ENCODE measurements at places on chromosomes 13 and 19.
A peak's percentile ranks its signal among the peaks of the same experiment; 100 is the strongest.

- DNase-seq, result no peak
Observed at GRCh38 chr19:31066385-31066784, 282.9 kb downstream of the TSHZ3 start.

- no peak for DNase-seq
Observed at GRCh38 chr19:35337097-35337983, 8.4 kb downstream of the CD22 start.

DNA sequence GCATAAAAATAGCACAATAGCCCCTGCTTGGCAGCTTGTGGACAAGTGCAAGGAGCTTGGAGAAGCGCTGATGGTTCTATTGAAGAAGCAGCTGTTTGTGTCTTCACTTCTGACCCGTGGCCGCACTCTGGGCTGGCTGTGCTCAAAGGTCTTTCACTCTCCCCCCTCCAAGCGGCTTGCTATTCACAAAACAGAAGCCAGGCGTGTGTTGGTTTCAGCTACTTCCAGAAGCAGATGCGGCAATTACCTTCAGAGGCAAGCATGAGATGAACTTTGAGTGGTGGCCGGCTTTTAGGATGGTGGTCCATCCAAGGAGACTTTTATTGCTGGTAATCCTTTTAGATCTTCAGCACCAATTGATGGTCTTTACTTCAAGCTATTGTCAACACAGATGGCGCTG lies 188.5 kb upstream of the ARGLU1 start:
- no peak for DNase-seq

GRCh38 chr13:101354895-101355294 lies 61.4 kb downstream of the NALCN start:
- DNase-seq, result no peak

DNA sequence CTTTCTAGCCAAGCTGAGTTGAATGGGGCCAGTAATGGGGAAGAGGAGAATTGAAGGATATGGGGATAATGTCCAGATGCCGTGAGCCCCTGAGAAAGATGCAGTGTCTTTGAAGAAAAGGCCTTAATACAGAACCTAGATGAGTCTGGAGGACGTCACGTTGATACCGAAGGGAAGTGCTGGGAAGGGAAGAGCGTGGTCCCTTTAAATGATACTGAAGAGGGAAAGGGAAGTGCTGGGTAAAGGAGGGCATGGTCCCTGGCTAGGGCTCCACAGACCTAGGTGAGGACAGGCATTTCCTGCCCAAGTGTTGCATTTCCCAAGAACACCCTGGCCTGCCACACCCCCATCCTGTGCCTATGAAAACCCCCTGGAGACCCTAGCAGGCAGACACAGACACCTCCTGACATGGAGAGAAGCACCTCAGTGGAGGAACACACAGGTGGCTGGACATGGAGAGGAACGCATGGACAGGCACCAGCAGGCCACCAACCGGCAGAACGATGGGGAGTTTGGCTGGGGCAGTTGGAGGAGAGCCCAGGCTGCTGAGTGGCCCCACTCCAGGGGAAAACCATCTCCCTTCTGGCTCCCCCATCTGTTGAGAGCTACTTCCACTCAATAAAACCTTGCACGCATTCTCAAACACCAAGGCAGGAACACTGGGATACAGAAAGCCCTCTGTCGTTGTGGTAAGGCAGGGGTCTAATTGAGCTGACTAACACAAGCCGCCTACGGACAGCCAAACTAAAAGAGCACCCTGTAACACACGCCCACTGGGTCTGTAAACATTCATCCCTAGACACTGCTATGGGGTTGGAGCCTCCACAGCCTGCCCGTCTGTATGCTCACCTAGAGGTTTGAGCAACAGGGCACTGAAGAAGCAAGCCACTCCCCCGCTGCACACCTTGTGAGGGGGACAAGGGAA lies 34.9 kb upstream of the POMP start:
- no peak for DNase-seq

GRCh38 chr13:72120632-72121031 lies 253.6 kb upstream of the DACH1 start:
- no peak for DNase-seq

GRCh38 chr19:49148044-49148682 lies 7.0 kb downstream of the HRC start:
- DNase-seq, result no peak

DNA sequence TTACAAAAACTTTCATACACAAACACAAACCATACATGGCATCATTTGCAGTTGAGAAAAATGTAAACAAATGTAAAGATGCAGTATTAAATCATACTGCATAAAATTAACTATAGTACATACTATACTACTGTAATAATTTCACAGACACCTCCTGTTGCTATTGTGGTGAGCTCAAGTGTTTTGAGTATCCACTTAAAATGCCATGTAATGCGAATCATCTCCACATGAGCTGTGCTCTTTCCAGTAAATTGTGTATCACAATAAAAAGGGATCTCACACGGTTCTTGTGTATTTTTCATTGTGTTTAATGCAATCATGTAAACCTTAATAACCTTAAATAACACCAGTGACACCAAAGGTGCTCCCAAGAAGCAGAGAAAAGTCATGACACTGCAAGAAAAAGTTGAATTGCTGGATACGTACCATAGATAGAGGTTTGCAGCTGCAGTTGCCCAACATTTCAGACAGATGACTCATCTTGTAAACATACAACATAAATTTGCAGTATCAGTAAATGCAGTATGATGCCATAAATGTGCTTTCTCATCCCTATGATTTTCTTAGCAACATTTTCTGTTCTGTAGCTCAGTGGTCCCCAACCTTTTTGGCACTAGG lies 166.6 kb downstream of the RAP2A start:
- DNase-seq, result no peak

GRCh38 chr19:40356681-40357595 lies 8.4 kb downstream of the PLD3 start:
- DNase-seq, result no peak

- no peak for DNase-seq
Observed at GRCh38 chr13:68030152-68030809, 800.1 kb upstream of the PCDH9 start.

- no peak for DNase-seq
Observed at GRCh38 chr13:74021505-74021904, 112.7 kb downstream of the KLF12 start.

- no peak for DNase-seq
Observed at GRCh38 chr13:93173654-93174053, 53.0 kb upstream of the GPC6 start.

GRCh38 chr13:66501181-66501580 lies 729.0 kb downstream of the PCDH9 start:
- no peak for DNase-seq

DNA sequence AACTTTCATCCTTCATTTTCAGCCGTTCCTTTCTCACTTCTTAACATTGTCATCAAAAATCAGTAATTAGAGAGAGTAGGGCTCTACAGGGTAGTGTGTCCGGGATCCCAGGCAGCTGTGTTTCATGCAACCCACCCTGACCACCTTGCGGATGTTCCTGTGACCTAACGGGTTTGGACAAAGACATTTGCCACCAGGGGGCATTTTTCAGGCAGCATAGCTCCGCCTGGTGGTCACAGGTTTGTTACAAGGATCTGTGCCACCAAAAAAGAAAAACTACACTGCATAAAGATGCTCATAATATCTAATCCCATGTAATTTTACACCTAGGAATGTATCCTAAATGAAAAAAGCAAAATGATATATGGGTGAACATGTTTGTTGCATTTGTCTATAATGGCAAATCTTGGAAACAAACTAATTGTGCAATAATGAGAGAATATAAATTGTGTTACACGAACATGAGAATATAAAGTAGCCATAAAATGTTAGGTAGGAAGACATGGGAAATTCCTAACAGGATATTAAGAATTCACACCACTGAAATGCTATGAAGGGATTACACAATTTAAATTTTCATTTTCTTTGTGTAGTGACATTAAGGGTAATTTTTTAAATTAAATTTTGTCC lies 123.0 kb downstream of the SLC7A1 start:
- peak; percentile 46 for DNase-seq

DNA sequence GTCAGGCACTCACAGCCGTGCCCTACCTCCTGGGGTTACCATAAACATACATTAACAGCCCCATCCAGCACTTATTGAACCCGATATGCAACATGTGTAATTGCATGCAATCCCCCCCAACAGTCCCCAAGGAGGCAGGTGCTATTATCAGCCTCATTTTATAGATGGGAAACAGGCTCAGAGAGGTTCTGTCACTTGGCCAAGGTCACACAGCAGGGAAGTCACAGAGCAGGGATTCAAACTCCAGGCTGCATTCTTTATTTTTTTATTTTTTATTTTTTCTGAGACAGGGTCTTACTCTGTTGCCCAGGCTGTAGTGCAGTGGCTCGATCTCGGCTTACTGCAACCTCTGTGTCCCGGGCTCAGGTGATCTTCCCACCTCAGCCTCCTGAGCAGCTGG lies 38.4 kb upstream of the TNFAIP8L1 start:
- DNase-seq, result no peak

- DNase-seq, result no peak
Observed at GRCh38 chr13:78015782-78016181, 97.2 kb upstream of the EDNRB start.

DNA sequence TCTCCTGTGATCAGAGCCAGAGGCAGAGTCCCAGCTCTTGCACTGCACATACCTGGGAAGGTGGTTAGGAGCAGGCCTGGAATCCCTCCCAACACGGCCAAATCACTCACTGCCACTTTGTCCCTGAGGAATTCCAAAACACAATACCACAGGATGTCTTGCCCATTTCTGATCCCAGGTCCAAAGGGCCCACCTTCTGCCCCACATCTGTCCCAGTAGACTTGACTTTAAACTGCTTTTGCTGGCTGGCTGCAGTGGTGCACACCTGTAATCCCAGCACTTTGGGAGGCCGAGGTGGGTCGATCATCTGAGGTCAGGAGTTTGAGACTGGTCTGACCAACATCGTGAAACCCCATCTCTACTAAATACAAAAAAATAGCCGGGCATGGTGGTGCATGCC lies 18.9 kb downstream of the ZNF536 start:
- no peak for DNase-seq

DNA sequence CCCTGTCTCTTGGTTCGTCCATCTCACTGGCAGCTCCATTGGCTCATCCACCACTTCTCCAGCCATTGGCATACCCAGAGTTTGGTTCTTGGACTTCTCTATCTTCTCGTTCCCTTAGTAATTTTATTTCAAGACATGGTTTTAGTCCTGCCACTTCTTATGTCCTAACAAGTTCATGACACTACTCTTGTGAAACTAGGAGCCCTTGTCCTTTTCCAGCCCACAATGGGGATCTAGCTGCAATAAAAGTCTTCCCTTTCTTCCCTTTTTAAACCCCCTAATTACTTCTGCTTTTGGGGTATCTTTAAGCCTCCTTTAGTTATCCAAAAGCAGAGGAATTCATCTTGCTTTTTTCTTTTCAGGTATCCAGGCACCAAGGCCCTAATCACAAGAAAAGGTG lies 2.9 kb upstream of the RCBTB2 start:
- DNase-seq, result no peak

GRCh38 chr13:88103824-88104223 lies 432.7 kb downstream of the SLITRK5 start:
- no peak for DNase-seq

- no peak for DNase-seq
Observed at GRCh38 chr19:35585848-35586247, at the start of gene PMIS2. PMIS2 (plus strand) TSS chr19:35586173; CDS start chr19:35586260, 87 bp downstream.

- no peak for DNase-seq
Observed at GRCh38 chr19:33302974-33303790, 848 bp upstream of the CEBPA start.

DNA sequence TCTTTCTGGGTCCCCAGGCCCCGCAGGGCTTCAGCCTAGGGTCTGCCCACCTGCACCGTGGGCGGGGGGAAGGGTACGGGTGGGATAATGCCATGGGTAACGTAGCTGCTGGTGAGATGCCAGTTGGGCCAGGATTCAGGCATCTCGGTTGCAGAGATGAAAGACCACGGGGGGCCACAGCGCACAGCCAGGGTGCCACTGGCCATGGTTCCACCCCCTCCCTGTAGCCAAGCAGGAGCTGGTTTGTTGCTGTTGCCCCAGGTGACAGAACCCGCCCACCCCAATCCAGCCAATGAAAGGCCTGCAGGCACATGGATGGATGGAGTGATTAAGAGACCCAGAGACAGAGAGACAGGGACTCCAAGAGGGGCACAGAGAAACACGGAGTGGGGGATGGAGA lies 1.0 kb upstream of the CGB7 start:
- DNase-seq, result no peak

- DNase-seq, result no peak
Observed at GRCh38 chr19:31491242-31491641, 142.0 kb upstream of the TSHZ3 start.

DNA sequence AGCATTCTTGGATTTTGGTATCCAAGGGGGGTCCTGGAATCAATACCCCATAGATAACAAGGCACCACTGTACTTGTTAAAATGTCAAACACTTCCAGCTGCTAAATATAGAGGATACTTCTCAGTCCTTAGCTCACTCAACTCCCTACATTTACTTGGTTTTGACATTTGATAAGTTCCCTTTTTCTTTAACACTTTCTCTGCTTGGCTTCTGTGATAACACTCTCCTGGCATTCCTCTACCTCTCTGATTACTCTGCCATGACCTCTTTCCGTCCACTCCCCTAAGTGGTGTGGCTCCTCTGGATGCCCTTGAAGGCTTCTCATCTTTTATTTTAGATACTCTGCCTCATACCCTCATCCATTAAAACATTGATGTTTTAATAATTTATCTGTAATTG lies 65.2 kb downstream of the MICU2 start:
- DNase-seq, result no peak

- DNase-seq, result no peak
Observed at GRCh38 chr19:2986951-2987524, 9.7 kb downstream of the TLE6 start.

DNA sequence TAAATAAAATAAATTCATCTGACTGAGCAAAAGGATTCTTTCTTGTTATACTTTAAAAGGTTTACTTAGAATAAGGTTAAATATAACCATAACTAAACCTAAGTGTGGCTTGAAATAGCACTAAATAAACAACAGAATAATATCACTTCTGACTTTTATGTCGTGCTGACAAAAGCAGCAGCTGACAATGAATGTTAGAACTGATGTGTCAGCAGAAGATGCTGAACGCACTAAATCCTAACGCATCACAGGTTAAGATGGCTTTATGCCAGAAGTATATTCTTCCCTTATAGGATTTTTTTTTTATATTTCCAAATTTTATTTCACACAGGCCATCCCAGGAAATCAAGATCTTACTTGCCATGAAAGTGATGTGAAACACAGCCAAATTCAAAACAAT lies 558.3 kb upstream of the NBEA start:
- no peak for DNase-seq

DNA sequence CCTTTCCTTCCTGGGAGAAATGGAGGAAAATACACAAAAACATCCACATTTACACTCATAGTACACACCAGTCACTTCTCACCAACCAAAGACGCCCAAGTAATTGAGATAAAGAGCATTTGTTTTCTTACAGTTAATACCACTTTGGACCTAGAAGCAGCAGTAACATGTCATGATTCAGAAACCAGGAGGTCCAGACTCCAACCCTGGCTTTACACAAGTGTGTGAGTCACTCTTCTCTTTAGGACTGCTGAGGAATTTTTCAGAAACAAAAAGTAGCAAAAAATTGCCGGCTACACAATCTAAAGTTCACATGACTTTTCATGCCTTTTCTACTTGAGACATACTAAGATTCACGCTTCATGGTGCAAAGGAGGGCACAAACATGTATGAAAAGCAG lies 42.1 kb downstream of the TUBGCP3 start:
- no peak for DNase-seq

GRCh38 chr13:98524793-98525192 lies 52.1 kb downstream of the STK24 start:
- no peak for DNase-seq

All from CD4-positive, alpha-beta T cell treated with Interleukin-6 for 4 hours (primary cell).